ENCODE measurements at places on chromosomes 12 and 14.

DNA sequence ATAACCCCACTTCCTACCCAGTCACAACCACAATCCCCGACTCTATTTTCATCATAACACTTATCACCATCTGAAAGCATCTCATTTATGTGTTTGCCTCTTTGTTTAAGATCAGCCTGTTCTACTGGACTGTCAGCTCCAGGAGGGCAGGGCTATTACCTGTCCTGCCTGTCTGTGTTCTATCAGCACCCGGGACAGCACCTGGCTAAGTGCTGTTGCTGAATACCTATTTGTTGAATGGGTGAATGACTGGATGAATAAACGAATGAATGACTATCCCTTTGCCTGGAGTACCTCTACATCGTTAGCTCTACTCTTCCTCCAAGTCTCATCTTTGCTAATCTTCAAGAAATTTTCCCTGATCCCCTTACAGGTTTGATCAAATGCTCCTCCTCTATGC, 69.0 kb downstream of the WSCD2 start:
- DNase-seq = no peak

DNA sequence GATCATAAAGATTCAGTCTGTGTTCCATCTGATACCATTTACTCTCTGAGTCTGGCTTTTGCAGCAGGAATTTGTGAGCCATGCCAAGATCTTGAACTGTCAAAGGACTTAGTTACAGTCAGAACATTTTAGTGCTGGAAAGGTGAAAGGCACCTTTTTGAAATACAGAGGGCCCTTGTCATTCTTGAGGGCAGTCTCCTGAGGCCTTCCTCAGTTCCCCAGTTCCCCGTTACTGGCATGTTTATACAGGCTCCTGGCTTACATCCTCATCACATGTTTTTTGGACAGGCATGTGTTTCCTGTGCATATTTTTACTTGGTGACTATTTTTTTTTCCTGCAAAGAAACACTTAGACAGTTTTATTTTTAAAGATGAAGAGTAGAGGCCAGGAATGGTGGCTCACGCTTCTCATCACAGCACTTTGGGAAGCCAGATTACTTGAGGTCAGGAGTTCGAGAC, 21.0 kb downstream of the CFAP54 start:
- no peak for DNase-seq

GRCh38 chr12:39915249-39915648, 190.6 kb downstream of the SLC2A13 start:
- DNase-seq = no peak

GRCh38 chr12:128627659-128628058, 196.1 kb downstream of the SLC15A4 start:
- no peak for DNase-seq

DNA sequence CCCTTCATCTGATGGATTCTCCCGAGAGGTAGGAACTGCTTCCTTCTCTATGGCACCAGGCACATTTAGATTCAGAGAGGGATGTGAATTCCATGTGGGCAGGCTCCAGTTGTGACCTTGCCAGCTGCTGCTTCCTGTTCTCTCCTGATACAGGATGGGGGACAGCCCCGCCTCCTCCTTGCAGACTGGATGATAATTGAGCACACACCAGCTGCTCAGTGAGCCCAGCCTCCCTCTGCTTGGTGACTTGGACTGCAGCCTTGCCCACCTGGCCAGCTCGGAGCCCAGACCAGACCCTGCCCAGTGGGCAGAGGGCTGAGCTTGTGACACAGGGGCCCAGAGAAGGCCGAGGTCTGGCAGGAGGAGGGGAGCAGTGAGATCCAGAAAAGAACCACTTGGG, 90.2 kb downstream of the CALM1 start:
- DNase-seq = no peak

GRCh38 chr12:56628671-56629458, 1.3 kb downstream of the BAZ2A start:
- DNase-seq = no peak
